ENCODE measurements at places on chromosomes 6 and 20.

DNA sequence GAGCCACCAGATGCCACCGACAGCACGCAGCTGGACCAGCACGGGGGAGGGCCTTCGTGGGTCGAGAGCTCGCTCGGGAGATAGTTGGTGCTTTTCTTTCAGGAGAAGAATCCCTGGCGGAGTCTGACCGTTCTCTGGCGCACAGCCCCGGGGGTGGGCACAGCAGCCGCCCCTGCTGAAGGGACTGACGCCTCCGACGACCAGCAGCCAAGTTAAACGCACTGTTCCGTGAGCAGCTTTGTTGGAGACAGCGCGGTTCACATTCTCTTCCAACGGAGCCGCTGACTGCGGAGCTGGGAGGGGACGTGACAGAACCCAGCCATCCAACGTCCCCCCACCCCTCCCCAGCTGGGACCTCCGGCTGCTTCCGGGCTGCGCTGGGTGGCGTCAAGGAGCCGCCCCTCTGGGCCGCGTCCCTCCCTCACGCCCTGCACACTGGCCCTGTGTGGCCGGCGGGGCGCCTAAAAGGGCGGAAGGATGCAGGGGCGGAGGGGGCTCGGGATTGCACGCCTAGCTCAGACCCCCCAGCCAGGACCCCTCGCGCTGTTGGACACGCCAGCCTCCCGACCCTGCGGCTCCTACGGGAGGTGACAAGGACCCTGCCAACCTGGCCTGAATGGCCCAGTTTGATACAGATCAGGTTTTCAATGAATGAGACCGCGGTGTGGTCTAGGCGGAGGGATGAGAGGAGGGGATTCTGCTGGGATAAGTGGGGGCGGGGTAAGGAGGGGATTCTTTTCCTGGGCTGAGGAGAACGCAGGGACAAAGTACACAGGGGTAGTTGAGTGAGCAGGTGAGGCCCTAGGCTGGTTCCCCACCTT is 36.4 kb upstream of the KHDC1 start:
- H3K27ac ChIP-seq = no peak overlapping the region
- no peaks in the 10 kb centered on the region for H3K27me3 ChIP-seq
- no peak overlapping the region for H3K4me3 ChIP-seq
- no peak for DNase-seq
- H3K36me3 ChIP-seq = peaks cover 28% of the 10 kb centered on the region

- no peak for DNase-seq
- H3K4me3 ChIP-seq = no peak overlapping the region
- no peak overlapping the region for H3K27ac ChIP-seq
- peaks cover 10% of the 10 kb centered on the region for H3K4me1 ChIP-seq
- H3K27me3 ChIP-seq = peaks cover 17% of the 10 kb centered on the region
- no peaks in the 10 kb centered on the region for H3K36me3 ChIP-seq
Observed at GRCh38 chr20:49985617-49986016, 2.8 kb downstream of the SNAI1 start.

- H3K4me3 ChIP-seq = no peak overlapping the region
- no peaks in the 10 kb centered on the region for H3K4me1 ChIP-seq
- H3K27me3 ChIP-seq = no peaks in the 10 kb centered on the region
- H3K27ac ChIP-seq = no peak overlapping the region
- no peak for DNase-seq
Observed at GRCh38 chr6:24833711-24834386, 35.1 kb upstream of the ARMH2 start.

DNA sequence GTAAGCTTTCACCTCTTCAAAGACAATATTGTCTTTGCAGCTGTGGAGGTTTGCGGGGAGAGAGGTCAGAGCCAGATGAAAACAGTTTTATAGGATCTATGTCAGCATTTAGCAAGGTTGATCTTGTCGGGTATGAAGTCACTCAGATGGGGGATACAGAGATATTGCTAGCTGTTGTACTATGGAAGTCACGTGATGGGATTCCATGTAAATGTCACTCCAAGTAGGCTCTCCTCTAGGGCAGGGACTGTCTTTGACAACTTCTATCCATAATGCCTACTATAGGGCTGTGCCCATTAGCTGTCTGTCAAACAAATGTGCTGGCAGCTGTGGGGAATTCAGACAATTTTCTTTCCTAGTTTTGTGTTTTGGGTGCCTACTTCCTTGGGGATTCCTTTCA is 54.8 kb downstream of the HECA start:
- no peak for DNase-seq
- H3K27me3 ChIP-seq = no peaks in the 10 kb centered on the region
- H3K27ac ChIP-seq = no peak overlapping the region
- no peak overlapping the region for H3K4me3 ChIP-seq
- peaks cover 20% of the 10 kb centered on the region for H3K4me1 ChIP-seq

DNA sequence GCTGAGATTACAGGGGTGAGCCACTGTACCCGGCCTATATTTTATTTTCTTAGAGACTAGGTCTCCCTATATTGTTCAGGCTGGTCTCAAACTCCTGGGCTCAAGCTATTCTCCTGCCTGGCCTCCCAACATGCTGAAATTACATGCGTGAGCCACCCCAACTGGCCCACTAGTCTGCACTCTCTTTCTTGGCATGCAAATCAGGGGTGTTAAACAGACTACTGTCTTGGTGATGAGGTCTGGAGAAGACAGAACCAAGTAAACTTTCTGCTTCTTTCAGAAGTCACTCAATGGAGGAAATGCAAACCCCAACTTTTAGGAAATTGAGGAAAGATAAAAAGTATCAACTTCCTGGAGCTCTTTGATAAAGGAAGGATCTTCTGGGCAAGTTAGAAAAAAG is 8.0 kb upstream of the TUBB2B start:
- peaks cover 8% of the 10 kb centered on the region for H3K4me1 ChIP-seq
- H3K27me3 ChIP-seq = peaks cover 71% of the 10 kb centered on the region
- H3K27ac ChIP-seq = no peak overlapping the region
- DNase-seq = no peak

GRCh38 chr20:24790746-24791283 is 158.3 kb upstream of the CST7 start:
- H3K27ac ChIP-seq = no peak overlapping the region
- H3K4me3 ChIP-seq = no peak overlapping the region
- H3K4me1 ChIP-seq = no peaks in the 10 kb centered on the region
- no peaks in the 10 kb centered on the region for H3K36me3 ChIP-seq
- no peaks in the 10 kb centered on the region for H3K27me3 ChIP-seq

- DNase-seq = no peak
- no peaks in the 10 kb centered on the region for H3K27me3 ChIP-seq
- no peak overlapping the region for H3K4me3 ChIP-seq
Observed at GRCh38 chr6:115896538-115897129, 164.1 kb downstream of the FRK start.

DNA sequence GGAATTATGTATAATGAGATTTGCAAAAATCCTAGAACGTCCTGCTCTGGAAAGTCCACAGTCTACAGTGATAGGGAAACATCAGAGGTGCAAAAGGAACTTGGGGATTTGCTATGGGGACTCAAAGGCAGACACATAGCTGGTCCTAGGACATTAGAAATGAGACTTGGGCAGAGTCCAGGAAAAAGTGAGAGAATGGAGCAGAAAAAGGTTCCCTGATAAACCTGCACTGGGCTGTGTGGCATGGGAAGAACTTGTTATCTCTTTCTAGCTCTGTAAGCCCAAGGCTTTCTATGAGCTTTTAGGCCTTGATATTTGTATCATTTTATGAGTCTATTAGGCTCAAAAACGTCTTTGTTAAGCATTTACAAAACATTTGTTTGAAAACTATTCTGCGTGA is 15.2 kb downstream of the PRND start:
- no peaks in the 10 kb centered on the region for H3K36me3 ChIP-seq
- no peak overlapping the region for H3K27ac ChIP-seq
- DNase-seq = no peak
- H3K27me3 ChIP-seq = peaks cover 23% of the 10 kb centered on the region
- peaks cover 4% of the 10 kb centered on the region for H3K4me1 ChIP-seq
- H3K4me3 ChIP-seq = no peak overlapping the region

DNA sequence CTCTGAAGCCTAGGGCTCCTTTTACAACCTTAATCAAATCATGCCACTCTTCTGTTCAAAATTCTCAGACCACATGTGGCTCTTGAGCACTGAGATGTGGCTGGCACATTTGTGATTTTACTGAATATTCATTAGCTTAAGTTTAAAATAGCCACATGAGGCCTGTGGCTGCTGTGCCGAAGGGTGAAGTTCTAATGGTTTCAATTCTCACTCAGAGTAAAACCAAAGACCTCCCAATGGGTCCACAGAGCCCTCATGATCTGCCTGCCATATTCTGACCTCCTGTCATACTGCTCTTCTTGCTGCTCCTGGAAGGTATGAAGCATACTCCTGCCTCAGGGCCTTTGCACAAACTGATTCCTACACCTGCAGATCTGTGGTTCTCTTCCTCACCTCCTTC is 7.8 kb upstream of the CST3 start:
- no peak overlapping the region for H3K27ac ChIP-seq
- no peaks in the 10 kb centered on the region for H3K4me1 ChIP-seq
- H3K4me3 ChIP-seq = no peak overlapping the region
- no peaks in the 10 kb centered on the region for H3K36me3 ChIP-seq
- no peak for DNase-seq
- H3K27me3 ChIP-seq = peaks cover 6% of the 10 kb centered on the region

- DNase-seq = no peak
- peaks cover 48% of the 10 kb centered on the region for H3K36me3 ChIP-seq
Observed at GRCh38 chr20:48705240-48706115, 122.3 kb downstream of the PREX1 start.

DNA sequence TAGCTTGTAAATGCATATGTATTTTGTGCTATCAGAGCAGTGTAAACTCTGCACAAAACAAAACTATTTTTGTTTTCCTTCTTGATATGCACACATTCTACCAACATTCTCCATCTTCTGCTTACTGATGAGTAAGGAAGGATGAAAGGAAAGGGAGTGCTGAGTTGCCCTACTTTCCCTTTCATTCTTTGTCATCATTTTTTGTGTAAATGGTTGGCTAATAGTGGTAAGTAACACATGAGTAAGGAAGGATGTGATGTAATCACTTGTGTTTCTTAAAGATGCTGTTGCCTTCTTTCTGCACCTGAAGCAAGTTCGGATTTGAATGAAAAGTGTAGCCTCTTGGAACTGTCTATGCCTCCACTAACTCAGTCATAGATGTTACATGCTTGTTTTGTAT is 4.6 kb upstream of the REV3L start:
- peak overlapping the region; percentile 72 for H3K27ac ChIP-seq
- peaks cover 41% of the 10 kb centered on the region for H3K36me3 ChIP-seq
- no peaks in the 10 kb centered on the region for H3K27me3 ChIP-seq
- H3K4me3 ChIP-seq = no peak overlapping the region
- H3K4me1 ChIP-seq = peaks cover 41% of the 10 kb centered on the region

DNA sequence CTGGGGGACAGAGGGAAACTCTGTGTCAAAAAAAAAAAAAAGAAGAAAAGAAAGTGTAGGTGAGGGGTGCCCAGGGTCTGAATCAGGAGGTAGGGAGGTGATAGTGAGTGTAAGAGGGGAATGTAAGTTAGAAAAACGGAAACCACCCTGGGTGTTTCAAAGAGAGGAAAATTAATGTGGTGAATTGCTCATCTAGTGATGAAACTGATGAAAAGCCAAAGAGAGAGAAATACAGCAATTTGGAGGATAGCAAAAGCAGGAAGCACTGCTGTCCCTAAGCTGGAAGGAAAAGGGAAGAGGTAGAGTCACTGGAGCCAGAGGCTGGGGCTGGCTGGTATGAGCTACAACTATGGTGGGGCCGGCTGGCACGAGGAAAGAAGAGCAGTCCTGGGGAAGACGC is 85.0 kb upstream of the CEP85L start:
- DNase-seq = no peak
- no peaks in the 10 kb centered on the region for H3K36me3 ChIP-seq
- H3K27ac ChIP-seq = peak overlapping the region; percentile 71
- H3K4me1 ChIP-seq = peaks cover 20% of the 10 kb centered on the region

DNA sequence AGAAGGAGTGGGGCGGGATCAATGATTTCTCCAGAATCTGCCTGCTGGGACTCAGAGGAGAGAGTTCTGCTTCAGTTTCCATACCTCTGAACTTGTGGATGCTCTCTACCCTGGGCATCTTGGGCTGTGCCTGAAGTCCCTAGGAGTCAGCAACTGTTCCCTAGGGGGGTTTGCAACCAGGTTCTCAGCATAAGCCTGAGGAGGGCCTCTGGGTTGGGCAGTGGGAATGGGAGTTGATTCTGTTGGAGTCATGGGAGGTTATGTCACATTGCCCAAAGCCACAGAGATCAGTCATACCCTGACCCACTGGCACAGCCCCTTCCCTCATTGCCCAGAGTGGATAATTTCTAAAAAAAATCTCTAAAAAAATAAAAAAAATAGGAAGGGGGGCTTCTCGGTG is 47.4 kb downstream of the MOCS1 start:
- H3K36me3 ChIP-seq = no peaks in the 10 kb centered on the region
- no peak overlapping the region for H3K4me3 ChIP-seq
- peaks cover 4% of the 10 kb centered on the region for H3K27me3 ChIP-seq
- DNase-seq = no peak
- H3K4me1 ChIP-seq = no peaks in the 10 kb centered on the region

DNA sequence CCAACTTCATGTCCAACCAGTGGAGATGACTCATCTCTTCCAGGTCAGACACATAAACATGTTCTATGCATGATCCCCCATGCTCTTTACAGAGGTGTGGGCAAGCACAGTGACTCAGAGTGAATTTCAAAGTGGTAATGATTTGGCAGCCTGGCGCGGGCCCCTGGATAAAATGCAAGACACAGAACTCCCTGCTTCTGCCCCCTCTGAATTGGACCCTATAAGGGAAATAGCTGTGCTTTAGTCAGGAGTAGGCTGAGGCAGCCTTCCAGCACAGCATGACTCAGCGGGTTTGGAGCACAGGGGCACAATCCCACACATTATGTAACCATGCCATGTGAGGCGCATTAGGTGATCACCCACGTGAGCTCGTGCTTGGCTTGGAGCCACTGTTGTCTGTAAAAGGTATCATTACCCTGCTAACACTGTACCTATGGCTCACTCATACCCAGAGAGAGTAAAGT is 127.4 kb downstream of the C6orf118 start:
- H3K27me3 ChIP-seq = no peaks in the 10 kb centered on the region
- H3K4me3 ChIP-seq = no peak overlapping the region
- H3K4me1 ChIP-seq = no peaks in the 10 kb centered on the region
- no peaks in the 10 kb centered on the region for H3K36me3 ChIP-seq

GRCh38 chr6:111590209-111590980 is 15.3 kb downstream of the TRAF3IP2 start:
- no peak for DNase-seq
- H3K27me3 ChIP-seq = no peaks in the 10 kb centered on the region
- peaks cover 25% of the 10 kb centered on the region for H3K4me1 ChIP-seq
- no peak overlapping the region for H3K4me3 ChIP-seq

DNA sequence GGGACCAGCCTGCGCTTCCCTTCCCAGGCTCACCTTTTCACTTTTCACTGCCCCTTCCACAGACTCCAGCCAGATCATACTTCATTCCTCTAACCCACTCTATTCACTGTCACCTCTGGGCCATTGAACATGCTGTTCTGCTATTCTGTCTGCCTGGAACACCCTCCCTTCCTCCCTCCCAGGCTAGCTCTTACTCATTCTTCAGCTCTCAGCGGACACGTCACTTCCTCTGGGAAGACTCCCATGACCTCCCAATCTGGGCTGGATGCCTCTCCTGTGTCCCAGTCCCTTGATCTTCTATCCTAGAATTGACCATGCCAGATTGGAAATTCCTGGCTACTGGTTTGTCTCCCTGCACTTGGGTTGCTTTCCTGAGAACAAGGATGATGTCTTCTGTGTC is 5.0 kb downstream of the SLC12A5 start:
- H3K36me3 ChIP-seq = no peaks in the 10 kb centered on the region
- H3K4me1 ChIP-seq = no peaks in the 10 kb centered on the region
- no peak for DNase-seq
- H3K27ac ChIP-seq = no peak overlapping the region
